Naive thymus-derived CD8-positive, alpha-beta T cell (primary cell): ENCODE measurements at places on chromosomes 5 and 9.
A peak's percentile ranks its signal among the peaks of the same experiment; 100 is the strongest.

DNA sequence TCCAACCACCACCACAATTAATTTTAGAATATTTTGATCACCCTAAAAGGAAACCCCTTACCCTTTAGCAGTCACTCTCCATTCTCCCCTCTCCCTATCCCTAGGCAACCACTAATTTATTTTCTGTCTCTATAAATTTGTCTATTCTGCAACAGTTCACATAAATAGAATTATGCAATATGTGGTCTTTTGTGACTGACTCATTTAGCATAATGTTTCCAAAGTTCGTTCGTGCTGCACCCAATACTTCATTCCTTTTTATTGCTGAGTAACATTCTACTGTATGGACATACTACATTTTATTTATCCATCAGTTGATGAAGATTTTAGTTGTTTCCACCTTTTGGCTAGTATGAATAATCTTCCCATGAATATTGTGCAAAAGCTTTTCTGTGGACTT is 18.2 kb upstream of the CDC20B start:
- no peak overlapping the region for H3K27ac ChIP-seq
- H3K36me3 ChIP-seq: no peaks in the 10 kb centered on the region
- H3K4me3 ChIP-seq: no peak overlapping the region
- no peak for DNase-seq

- no peak for DNase-seq
- H3K4me3 ChIP-seq: no peak overlapping the region
- H3K4me1 ChIP-seq: no peaks in the 10 kb centered on the region
- no peak overlapping the region for H3K27ac ChIP-seq
- peaks cover 71% of the 10 kb centered on the region for H3K36me3 ChIP-seq
Observed at GRCh38 chr9:111431684-111432083, 52.5 kb downstream of the ECPAS start.

DNA sequence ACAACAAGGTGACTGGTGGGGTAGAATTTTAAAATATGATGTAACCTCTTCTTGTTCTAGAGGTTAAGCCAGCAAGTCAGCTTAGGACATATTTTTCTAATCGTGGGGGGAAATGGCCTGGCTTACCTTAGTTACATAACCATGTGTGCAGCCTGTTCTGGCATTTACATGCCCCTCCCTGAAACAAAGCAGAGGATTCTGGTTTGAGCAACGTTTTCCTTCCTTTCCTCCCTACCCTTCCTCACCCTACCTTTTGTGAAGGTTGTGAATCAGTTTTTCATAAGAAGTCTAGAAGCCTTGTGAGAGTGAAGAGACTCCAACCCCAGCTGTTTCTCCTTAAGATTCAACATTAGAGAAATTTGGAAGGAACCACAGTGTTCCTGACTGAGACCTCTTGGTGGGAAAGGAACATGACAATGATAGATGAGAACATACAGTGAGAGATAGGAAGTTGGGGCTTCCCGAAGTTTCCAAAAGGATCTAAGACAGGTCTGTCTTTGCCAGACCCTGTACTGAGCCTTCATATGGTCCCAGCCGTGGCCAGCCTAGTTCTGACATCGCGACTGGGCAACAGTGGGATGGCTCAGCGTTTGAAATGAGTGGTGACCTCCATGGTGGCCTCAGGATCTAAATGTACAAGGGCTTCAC is 365.2 kb downstream of the SPATA31D1 start:
- H3K27ac ChIP-seq: no peak overlapping the region
- no peaks in the 10 kb centered on the region for H3K36me3 ChIP-seq
- DNase-seq: no peak
- no peaks in the 10 kb centered on the region for H3K27me3 ChIP-seq
- no peak overlapping the region for H3K4me3 ChIP-seq
- no peaks in the 10 kb centered on the region for H3K4me1 ChIP-seq

DNA sequence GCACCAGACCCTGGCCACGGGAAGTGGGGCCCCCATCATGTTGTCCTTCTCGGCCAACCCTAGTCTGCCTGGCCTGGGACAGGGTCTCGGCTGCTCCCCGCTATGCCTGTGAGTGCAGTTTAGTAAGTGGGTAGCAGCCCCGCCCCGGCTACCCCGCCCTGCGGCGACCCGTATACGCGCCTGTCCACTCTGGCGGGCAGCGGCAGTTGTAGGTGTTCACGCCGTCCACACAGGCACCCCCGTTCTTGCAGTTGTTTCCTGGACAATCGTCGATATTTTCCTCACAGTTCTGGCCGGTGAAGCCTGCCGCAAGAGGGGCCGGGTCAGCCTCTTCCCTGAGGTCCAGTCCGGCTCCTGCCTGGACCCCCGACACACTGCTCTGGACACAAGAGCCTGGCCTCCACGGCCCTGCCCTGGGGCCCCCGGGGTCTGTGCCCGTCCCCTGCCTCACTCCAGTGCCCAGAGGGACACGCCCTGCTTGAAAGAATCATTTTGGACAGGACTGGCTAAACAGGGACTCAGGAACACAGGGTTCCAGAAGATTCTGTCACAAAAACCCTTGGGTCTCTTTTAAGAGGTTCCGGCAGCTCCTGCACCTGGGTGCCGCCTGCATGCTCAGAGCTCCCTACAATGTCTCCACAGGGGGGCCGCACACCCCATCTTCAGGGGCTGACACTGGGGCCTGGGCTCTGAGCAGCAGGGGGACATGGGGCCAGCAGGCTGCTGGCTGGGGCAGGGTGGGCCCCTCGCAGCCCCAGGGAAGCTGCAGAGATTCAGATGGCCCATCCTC is 26.4 kb downstream of the NOTCH1 start:
- H3K4me3 ChIP-seq: no peak overlapping the region
- H3K27ac ChIP-seq: no peak overlapping the region
- no peaks in the 10 kb centered on the region for H3K4me1 ChIP-seq
- no peaks in the 10 kb centered on the region for H3K27me3 ChIP-seq
- no peaks in the 10 kb centered on the region for H3K36me3 ChIP-seq

DNA sequence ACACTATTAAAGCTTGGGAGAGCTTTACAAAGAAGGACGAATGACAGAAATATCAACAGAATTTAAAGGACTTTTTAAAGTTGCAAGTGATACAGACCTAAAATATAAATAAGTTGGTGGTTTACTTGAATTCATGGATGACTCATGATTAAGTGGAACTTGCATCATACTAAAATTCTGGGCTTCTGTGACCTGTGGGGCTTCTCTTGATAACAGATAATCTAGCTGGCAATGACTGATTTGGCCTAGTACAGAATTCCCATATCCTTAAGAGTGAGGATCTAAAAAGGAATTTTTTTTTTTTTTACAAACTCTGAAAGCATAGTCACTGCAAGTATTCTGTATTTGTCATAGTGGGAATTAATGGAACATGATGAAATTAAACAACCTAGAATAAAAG is 543.7 kb upstream of the SGCD start:
- no peak overlapping the region for H3K4me3 ChIP-seq
- H3K27me3 ChIP-seq: peaks cover 16% of the 10 kb centered on the region
- H3K36me3 ChIP-seq: no peaks in the 10 kb centered on the region
- no peak overlapping the region for H3K27ac ChIP-seq
- DNase-seq: no peak

GRCh38 chr5:132591145-132591544 is 34.4 kb downstream of the RAD50 start:
- H3K4me3 ChIP-seq: no peak overlapping the region
- H3K36me3 ChIP-seq: peaks cover 84% of the 10 kb centered on the region
- H3K4me1 ChIP-seq: no peaks in the 10 kb centered on the region
- no peak for DNase-seq
- H3K27ac ChIP-seq: no peak overlapping the region

DNA sequence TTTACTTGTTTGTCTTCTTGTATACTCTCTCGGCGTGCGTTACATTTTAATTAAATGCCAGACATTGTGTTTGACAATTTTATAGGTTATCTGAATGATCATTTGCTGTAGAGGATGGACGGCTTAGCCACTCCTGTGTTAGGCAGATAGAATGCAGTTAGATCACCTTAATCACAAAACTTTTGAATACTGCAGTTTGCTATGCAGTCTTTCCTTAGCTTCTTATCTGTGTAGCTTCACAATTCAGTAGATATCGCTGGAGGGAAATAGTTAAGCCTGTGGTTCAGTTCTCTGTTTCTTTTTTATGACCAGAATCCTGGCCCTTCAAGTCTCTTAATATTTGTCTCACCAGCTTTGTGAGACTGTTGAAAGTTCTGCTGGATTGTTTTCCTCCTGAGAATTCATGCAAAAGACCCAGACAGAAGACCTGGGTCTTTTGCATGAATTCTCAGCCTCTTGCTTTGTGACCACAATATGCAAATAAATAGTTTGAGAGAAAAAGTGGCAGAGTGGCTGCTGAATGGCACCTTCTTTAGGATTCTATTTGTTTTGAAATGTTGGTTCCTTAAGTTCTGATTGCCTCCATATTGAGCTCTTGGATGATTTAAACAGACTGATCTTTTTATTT is 40.2 kb downstream of the RASA1 start:
- no peaks in the 10 kb centered on the region for H3K27me3 ChIP-seq
- no peak overlapping the region for H3K27ac ChIP-seq
- DNase-seq: no peak
- H3K4me1 ChIP-seq: peaks cover 51% of the 10 kb centered on the region

DNA sequence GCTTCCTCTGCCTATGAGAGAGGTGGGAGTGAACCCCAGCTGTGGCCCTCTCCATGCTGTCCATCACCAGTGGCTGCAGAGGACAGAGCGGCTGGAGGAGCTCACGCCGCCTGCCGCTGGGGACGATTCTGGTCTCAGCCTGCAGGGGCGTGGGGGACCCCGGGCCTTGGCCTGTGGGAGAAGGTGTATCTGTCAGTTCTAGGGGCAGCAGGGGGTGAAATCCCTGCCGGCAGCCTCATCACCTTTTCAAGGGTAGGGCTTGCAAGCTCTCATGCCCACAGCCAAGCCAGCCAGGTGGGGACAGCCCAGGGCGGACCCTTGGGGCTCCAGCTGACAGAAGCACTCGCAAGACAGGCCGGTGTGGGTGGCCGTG is 80.2 kb downstream of the TSPAN17 start:
- H3K27ac ChIP-seq: no peak overlapping the region
- DNase-seq: no peak
- H3K27me3 ChIP-seq: peaks cover 80% of the 10 kb centered on the region
- H3K4me1 ChIP-seq: peaks cover 28% of the 10 kb centered on the region
- no peaks in the 10 kb centered on the region for H3K36me3 ChIP-seq
- H3K4me3 ChIP-seq: no peak overlapping the region

- H3K36me3 ChIP-seq: no peaks in the 10 kb centered on the region
- no peaks in the 10 kb centered on the region for H3K4me1 ChIP-seq
- no peak for DNase-seq
- no peaks in the 10 kb centered on the region for H3K27me3 ChIP-seq
Observed at GRCh38 chr5:54390539-54391031, 64.9 kb upstream of the HSPB3 start.

DNA sequence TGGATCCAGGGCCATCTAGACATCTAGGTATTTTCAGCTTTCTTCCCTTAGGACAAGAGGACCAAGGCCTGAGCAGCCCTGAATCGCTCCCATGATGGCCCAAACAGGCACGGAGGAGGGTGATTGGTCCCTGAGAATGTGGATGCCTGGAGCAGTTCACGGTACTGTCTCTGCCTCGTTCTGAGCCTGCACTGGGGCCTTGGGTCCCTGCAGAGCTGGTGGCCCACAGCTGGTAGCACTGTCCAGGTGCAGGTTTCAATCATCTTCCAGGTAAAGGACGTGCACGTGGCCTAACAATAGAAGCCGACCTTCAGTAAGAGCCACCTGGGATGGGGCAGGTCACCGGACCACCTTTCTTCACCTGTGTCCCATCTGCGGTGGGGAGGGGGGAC is 19.4 kb upstream of the FCN1 start:
- peaks cover 8% of the 10 kb centered on the region for H3K27me3 ChIP-seq
- no peak for DNase-seq
- H3K36me3 ChIP-seq: no peaks in the 10 kb centered on the region
- H3K4me3 ChIP-seq: no peak overlapping the region
- peaks cover 36% of the 10 kb centered on the region for H3K4me1 ChIP-seq

- H3K27ac ChIP-seq: peak overlapping the region; percentile 44
- peak overlapping the region; percentile 5 for H3K4me3 ChIP-seq
- peaks cover 8% of the 10 kb centered on the region for H3K27me3 ChIP-seq
- no peaks in the 10 kb centered on the region for H3K36me3 ChIP-seq
Observed at GRCh38 chr5:157571357-157571827, 4.2 kb downstream of the ADAM19 start.

GRCh38 chr9:126886034-126886822 is 25.8 kb downstream of the ZBTB34 start:
- H3K27ac ChIP-seq: no peak overlapping the region
- peaks cover 25% of the 10 kb centered on the region for H3K36me3 ChIP-seq
- H3K4me1 ChIP-seq: no peaks in the 10 kb centered on the region
- no peaks in the 10 kb centered on the region for H3K27me3 ChIP-seq
- no peak for DNase-seq

DNA sequence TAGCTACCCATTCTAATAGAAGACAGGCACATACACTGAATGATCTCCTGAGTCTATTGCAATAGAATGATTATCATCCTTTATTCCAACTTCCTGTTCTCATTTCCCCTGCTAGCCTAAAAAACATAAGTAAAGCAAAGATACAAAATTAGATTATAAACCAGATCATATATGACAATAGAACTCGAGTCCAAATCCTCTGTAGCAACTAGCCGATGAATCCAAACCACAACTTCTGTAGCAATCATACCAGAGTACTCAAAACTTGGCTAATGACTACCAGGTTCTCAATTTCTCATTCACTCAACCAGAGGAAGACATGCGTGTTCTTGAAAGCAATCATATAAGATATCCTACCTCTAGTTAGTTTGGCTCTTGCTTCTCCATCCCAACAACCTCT is 622.1 kb downstream of the PSAT1 start:
- no peaks in the 10 kb centered on the region for H3K36me3 ChIP-seq
- H3K27me3 ChIP-seq: no peaks in the 10 kb centered on the region
- no peaks in the 10 kb centered on the region for H3K4me1 ChIP-seq

DNA sequence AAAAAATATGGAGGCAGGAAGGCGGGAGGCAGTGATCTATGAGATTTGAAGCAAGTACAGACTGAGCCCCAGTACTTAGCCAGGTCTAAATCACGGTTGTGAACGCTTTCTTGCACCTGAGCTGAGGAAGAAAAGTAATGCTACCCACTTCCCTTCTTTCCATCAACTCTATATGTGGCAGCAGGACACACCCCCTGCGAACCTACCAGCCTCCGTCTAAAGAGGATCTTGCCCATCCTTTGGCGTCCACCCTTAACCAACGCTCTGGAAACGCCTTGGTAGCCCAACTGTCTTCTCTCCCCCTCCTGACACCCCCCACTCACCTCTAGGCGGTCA is 545 bp downstream of the HMGCS1 start:
- H3K27ac ChIP-seq: peak overlapping the region; percentile 95
- DNase-seq: no peak
- no peaks in the 10 kb centered on the region for H3K36me3 ChIP-seq
- peaks cover 22% of the 10 kb centered on the region for H3K4me1 ChIP-seq
- no peaks in the 10 kb centered on the region for H3K27me3 ChIP-seq

DNA sequence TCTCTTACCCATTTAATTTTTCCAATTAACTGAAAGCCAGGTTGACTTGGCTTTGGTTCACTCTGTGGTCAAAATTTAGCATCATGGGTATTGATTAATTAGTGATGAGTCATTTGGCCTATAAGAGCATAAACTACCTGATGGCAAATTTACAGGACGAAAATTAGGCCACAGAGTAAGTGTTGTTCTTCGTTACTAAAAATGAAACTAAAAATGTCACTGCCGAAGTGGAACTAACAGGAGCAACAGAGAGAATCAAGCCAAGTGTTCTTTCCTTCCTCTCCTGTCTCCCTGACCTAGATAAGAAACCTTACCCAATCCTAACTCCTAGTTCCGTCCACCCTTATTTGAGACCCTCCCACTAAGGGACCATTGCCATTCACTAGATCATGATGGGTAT is 176.9 kb downstream of the RAB3C start:
- no peak for DNase-seq
- H3K27me3 ChIP-seq: peaks cover 3% of the 10 kb centered on the region
- H3K4me1 ChIP-seq: peaks cover 22% of the 10 kb centered on the region
- H3K27ac ChIP-seq: peak overlapping the region; percentile 79
